ENCODE measurements at places on chromosomes 2 and 18. TPM values are rescaled to one million over a fixed set of nuclear protein-coding genes. Genes with fewer than 3 reads are reported as not detected.

Gene DCTN1
- 167 TPM for total RNA-seq

Gene PRKAG3
- 0.23 TPM for total RNA-seq

Gene UGT1A8
- total RNA-seq = not detected

Gene ELOA2
- not detected for total RNA-seq

Gene HOXD13
- not detected for total RNA-seq
